GM12878 (cell line): ENCODE measurements at places on chromosomes 7 and 10.
A peak's percentile ranks its signal among the peaks of the same experiment; 100 is the strongest.

DNA sequence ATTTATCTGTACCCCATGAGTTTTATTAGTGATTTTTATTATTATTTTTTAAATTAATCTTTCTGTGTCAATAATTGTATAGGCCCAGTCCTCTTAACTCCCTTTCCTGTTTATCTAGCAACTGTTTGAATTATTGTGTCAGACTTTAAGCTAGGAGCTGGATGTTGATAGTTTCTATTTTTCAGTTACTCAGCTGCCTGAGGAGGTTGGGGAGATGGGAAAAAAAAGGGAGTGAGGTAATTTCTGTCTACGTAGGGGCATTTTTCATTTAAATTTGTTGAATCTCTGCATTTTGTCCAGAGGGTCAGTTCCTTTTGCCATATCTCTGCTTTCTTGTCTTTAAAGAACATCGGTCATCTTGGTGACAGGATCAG is 5.0 kb upstream of the ZNF518A start:
- DNase-seq: no peak
- no peaks in the 10 kb centered on the region for H3K27me3 ChIP-seq
- H3K36me3 ChIP-seq: no peaks in the 10 kb centered on the region
- no peak overlapping the region for H3K4me3 ChIP-seq
- peaks cover 2% of the 10 kb centered on the region; the same call in 1 of the 2 replicates for H3K4me1 ChIP-seq
- no peak overlapping the region for H3K27ac ChIP-seq

GRCh38 chr7:114160925-114161324 is 242.1 kb upstream of the PPP1R3A start:
- H3K36me3 ChIP-seq: no peaks in the 10 kb centered on the region
- no peak for DNase-seq
- no peaks in the 10 kb centered on the region for H3K4me1 ChIP-seq
- no peak overlapping the region for H3K27ac ChIP-seq
- H3K27me3 ChIP-seq: no peaks in the 10 kb centered on the region
- no peak overlapping the region for H3K4me3 ChIP-seq

- no peak overlapping the region for H3K4me3 ChIP-seq
- H3K36me3 ChIP-seq: no peaks in the 10 kb centered on the region
- H3K27ac ChIP-seq: no peak overlapping the region
- no peaks in the 10 kb centered on the region for H3K27me3 ChIP-seq
Observed at GRCh38 chr7:66522518-66522917, 106.2 kb upstream of the KCTD7 start.

DNA sequence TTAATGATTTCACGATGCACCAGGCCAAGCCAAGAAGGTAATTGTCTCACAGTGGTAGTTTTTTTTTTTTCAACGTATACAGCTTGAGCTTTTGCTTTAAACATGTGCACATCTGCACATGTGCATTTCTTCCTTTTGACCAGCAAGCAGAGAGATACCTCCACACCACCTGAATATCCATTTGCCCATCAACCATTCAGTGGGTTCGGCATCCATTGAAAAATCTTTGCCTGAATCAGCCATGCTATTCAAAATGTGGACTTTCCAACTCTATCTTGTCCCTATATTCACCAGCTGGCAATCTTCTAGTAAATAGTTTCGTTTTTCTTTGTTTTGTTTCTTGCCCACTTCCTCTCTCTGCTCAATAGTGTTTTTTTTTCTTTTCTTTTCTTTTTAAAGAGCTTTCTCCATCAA is 7.7 kb upstream of the TRA2A start:
- no peaks in the 10 kb centered on the region for H3K36me3 ChIP-seq
- peak overlapping the region; percentile 79 for H3K27ac ChIP-seq
- DNase-seq: peak; percentile 62
- no peaks in the 10 kb centered on the region for H3K27me3 ChIP-seq

- H3K27me3 ChIP-seq: no peaks in the 10 kb centered on the region
- no peak overlapping the region for H3K4me3 ChIP-seq
- no peaks in the 10 kb centered on the region for H3K36me3 ChIP-seq
- H3K27ac ChIP-seq: no peak overlapping the region
Observed at GRCh38 chr10:128859738-128860386, 607.2 kb upstream of the MGMT start.

DNA sequence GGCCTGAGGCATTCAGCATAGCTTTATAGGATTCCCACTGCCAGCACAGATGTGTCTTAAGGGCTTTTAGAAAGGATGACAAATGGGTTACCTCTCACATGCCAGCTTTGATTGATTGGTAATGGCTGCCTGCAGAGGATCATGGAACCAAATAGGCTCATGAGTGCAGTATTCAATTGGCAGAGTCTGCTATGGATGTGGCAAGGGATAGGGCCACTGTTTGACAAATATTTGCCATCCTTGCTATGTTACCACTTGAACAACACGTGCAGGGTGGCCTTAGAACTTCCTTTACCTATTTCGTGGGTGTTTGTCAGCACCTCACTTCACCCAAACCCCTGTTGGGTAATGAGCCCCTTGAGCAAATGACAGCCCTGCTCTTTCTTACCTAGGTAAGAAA is 139.2 kb downstream of the C10orf105 start:
- no peak overlapping the region for H3K27ac ChIP-seq
- H3K36me3 ChIP-seq: no peaks in the 10 kb centered on the region
- DNase-seq: no peak
- H3K4me3 ChIP-seq: no peak overlapping the region
